ENCODE measurements at places on chromosomes 3 and 15. TPM values are rescaled to one million over a fixed set of nuclear protein-coding genes. Genes with fewer than 3 reads are reported as not detected.

DNA sequence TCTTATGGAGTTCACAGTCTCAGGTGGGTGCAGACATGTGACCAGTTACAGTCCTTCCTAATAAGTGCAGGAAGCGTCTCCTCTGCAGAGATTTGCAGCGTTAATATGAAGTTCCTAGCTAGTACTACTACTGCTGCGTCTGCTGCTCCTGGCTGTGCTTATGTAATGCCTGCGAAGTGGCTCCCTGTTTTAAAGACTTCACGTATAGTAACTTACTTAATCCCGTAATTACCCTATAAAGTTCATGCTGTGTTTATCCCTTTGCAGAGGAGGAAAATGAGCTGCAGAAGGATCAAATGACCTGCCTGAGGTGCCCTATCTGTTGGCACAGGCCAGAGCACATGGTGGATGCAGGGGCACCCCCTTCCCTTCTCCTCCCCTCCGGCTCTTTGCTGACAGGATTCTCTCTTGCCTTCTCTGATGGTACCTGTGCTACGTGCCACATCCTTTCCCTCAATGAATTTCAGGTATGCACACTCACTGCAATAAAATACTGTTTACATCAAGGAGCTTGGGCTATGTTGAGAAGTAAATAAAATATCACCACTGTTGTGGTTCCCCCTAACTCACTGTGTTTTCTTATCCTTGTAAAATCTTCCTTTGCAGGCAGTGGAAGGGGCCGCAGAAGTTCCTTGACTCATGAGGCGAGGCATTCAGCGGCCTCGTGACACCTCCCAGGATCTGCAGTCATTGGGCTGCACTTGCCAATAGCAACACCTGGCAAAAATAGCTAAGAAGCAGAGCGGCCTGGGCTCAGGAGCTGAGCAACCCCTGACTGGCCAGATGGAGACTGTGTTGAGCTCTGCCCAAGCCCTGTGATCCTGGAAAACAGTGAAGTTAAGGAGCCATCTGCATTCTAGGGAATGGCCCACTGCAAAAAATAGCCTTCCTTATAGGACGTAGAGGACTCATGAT lies 188.9 kb upstream of the ATP10A start:
- no peak for DNase-seq

DNA sequence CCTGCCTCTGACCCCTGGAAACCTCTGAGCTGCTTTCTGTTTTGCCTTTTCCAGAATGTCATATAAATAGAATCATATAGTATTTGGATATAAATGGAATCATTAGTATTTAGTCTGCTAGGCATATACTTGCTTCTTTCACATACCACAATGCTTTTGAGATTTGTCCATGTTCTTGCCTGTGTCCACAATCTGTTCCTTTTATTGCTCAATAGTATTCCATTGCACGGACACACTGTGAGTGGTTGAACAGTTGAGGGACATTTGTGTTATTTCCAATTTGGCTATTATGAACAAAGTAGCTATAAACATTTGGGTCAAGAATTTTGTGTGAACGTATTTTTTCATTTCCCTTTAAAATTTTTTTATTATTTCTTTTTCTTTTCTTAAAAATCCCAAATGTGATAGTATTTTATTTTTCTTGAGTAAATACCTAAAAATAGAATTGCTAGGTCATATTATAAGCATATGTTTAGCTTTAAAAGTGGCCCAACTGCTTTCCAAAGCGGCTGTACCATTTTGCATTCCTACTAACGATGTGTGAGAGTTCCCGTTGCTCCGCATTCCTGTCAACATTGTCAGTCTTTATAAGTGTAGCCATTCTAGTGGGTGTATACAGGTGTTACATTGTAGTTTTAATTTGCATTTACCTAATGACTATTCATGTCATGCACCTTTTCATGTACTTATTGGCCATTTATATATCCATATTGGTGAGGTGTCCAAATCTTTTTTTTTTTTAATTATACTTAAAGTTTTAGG lies 26.5 kb downstream of the WDR53 start:
- DNase-seq: no peak

DNA sequence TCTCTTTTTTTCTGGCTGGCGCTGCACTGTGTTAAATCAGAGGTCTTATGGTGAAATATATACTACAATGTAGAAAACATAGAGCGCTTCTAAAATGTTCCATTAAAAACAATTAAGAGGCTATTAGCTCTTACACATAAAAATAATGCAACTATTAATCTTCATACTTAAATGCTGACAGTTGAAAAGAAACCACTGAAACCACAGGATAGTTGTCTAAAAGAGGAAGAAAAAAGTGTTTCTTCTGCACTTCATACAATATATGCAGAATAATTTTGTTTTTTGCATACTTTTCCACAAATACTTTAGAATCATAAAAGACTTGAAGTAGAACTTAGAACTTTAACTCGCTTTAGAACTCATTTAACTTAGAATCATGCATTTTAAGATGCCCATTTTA lies 170.5 kb downstream of the PYDC2 start:
- no peak for DNase-seq

DNA sequence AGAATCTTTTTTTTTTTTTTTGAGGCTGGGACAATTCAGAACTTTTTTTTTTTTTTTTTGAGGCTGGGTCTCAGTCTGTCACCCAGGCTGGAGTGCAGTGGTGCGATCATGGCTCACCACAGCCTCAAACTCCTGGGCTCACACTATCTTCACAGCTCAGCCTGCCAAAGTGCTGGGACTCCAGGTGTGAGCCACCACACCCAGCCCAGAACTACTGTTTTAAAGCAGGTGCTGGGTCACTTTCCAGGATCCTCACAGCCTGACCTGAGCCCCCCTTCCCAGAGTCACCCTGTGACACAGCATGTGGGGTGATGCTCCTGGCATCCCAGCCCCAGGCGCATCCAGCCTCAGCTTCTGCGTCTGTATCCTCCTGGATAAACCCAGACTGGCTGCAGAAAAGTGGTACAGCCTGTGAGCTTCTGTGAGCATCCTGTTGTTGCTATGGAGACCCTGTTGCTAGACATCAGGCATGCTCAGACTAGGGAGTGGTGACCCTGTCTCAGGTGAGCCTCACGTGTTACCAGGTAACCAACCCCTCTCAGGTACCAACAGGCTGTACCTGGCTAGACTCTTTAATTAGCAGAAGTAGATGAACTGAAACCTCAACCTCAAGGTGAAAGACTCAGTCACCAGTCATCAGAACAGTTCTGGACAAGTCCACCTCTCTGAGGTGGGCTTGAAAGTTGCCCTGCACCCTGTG lies 15.0 kb downstream of the KLF13 start:
- DNase-seq: no peak

DNA sequence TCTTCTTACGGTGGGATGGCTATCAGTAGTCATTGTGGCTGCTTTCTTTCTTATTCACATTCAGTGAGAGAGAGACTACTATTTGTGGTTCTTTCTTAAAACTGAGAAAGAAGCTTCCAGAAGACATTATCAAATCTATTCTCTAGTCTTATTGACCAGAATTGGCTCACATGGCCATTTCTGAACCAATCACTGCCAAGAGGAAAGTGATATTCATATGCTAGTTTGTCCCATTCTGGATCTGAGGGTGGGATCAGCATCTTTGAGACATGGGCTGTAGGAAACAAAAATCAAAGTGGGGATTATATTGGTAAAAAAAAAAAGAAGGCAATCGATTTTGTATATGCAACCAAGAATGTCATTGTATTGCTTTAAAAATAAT lies 106.4 kb upstream of the RASGRP1 start:
- no peak for DNase-seq

GRCh38 chr3:53103397-53104296 lies 26.6 kb downstream of the RFT1 start:
- no peak for DNase-seq

- peak; percentile 38 for DNase-seq
These were observed 18.8 kb downstream of the PLA2G4F start for GRCh38 chr15:42137461-42138261.

DNA sequence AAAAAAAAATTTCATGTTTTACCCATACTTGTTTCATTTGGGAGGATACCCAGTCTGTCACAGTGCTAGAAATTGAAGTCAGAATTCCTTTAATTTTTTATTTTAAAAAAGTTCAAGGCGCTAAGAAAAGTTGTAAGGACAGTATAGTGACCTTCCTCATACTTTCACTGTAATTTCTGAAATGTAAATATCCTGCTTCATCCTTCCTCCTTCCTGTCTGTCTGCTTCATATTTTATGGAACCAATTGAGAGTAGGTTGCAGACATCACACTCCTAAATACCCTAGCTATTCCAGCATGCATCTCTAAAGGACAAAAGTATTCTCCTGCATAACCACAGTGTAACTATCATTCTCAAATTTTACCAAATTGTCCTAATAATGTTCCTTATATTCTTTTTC lies 35.8 kb downstream of the CMTM8 start:
- DNase-seq: no peak

DNA sequence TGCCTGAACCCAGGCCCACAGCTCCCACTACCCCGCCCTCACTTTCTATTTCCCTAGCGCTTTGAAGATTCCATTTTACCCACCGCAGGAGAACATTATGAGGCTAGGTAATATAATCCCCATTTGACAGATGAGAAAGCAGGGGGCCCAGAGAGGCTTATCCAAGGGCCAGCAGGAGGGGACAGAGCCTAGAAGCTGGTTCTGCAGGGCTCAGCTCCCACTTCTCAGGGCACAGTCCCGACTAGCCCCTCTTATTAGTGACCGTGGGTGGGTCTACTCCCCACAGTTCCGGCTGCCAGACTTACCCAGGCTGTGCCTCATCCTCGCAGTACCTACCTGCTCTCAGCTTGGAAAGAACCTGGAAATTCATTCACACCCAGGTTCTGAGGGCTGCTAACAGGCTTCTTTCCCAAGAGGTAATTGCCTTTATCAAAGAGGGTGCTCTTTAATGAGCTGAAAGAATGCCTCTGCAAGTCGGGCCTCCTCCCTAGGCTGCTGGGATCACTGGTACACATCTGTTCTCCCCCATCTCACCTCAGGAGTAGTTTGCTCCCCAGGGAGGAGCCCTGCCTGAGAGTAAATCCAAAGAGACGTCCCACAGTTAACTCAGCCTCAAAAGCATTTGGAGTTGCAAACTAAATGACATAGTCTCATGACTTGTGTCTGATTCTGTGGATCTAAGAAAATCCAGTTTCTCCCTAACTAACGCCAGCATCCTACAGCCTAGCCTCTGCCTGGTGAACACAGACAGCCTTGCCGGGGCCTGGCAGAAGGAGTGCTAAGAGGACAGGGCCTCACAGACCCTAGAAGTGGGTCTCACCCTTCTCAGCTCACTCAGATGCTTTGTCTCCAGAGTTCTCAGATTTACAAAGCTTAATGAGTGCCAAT lies 125.0 kb downstream of the CHSY1 start:
- no peak for DNase-seq

DNA sequence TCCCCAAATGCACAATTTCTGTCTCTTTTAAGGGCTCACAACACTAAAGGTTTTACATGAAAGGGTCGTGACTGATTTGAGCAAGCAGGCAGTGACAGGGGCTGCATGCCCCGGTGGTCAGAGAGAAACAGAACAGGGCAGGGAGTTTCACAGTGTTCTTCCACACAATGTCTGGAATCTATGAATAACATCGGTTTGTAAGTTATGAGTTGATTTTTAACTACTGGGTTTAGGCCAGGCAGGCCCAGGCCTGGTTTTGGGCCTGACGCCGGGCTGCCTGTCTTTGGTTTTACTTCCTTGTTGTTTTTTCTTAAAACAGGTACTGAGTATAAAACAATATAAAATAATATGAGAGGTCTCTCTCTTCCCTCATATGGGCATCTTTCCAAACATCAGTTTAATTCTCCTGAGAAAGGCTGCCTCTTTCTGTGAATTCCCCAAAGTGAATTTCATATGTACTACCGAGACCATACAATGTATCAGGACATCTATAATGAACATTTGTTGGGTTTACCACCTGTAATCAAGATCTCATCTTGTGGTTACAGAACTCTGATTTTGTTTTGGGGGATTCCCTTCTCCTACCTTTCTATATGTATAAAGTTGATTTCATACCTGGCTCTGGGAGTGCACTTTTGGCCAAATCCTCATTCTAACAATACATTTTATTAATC lies 74.4 kb downstream of the CD200 start:
- no peak for DNase-seq

GRCh38 chr3:149481056-149481455 lies 6.6 kb downstream of the TM4SF4 start:
- no peak for DNase-seq

DNA sequence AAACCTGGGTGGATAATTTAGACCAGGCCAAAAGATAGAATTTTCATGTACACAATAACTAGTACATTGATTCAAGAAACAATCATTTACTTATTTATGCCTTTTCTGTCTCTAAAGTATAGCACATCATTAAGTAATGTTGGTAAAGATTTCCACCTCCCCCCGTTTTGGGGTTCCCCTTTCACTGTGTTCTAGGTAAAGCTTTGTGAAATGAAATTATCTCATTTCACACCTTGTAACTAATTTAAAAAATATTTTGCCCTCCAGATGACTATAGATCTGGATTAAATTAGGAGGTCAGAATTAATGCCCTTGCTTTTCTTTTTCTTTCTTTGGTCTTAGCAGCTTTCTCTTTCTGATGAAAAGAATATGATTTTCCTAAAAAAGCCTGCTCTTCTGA lies 328.5 kb upstream of the TBC1D5 start:
- DNase-seq: no peak

- DNase-seq: no peak
These were observed 153.7 kb upstream of the GAP43 start for GRCh38 chr3:115469649-115470048.

DNA sequence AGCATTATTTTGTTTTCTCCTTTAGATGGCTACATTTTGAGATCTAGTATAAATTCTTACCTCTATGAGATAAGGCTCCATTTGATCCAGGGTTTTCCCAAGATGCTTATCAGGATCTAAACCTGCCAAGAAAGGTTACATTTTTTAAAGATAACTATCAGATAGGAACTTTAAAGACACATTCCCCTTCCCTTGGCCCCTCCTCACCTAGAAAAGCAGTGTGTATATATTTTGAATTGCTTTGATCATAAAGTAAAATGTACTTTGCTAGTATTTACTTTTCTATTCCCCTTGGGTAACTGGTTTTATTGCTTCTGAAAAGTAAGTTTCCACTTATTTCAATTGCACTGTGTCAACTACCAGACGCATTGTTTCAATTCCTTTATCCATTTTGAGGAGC lies 135.2 kb downstream of the DPH6 start:
- no peak for DNase-seq

DNA sequence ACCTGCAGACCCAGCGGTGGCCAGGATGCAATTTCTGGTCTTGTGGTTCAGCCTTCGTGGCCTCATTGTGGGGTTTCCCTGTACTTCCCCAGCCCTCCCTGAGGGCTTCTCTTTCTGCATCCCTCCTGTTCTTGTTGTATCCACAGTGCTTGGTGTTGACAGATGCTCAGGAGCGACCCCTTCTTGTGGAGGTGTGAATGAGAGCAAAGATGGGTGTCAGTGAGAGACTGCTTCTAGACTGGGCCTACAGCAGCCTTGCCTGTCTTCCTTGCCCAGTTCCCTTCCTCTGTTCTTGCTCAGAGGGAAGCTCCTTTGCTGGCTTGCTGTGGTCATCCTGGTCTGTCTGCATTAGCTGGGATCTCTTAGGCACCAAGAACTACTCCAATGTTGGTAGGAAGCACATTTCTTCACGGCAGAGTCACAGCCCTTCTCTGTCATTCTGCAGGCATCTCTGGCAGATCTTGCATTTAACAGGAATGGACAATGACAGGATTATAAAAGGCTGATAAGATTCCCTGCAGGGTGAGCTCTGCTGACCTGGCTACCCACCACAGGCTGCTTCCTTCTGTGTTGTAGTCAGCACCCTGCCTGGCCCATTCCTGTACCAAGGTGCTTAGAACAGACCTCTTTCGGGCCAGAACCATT lies 317.8 kb upstream of the C2CD4B start:
- DNase-seq: no peak

The SUSD5 gene
- 0.78 TPM for total RNA-seq

The APOD gene
- 692 TPM for total RNA-seq

The IQCF5 gene
- total RNA-seq: not detected

The GRAMD2A gene
- not detected for total RNA-seq

The ISLR gene
- total RNA-seq: 16.2 TPM

The TMED3 gene
- 27.2 TPM for total RNA-seq

The THOC7 gene
- total RNA-seq: 74.3 TPM

The MCF2L2 gene
- 1.1 TPM for total RNA-seq

All from cardiac septum (tissue), 1 donor.